ENCODE measurements at places on chromosomes 16 and 17.
A peak's percentile ranks its signal among the peaks of the same experiment; 100 is the strongest.

DNA sequence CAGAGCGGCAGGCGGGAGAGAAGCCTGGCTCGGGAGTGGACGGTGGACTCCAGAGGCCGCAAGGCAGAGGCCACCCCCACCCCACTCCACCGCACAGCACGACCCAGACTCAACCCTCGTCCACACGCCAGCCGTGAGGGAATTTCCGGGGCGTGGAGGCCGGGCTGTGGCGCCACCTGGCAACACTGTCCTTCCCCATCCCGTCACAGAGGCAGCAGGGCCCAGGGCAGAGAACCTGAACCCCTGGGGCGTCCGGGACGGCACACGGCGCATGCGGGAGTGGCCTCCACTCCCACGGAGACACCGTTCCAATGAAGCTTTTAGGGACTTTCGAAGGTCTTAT lies 23.5 kb downstream of the GNPTG start:
- no peak for DNase-seq

DNA sequence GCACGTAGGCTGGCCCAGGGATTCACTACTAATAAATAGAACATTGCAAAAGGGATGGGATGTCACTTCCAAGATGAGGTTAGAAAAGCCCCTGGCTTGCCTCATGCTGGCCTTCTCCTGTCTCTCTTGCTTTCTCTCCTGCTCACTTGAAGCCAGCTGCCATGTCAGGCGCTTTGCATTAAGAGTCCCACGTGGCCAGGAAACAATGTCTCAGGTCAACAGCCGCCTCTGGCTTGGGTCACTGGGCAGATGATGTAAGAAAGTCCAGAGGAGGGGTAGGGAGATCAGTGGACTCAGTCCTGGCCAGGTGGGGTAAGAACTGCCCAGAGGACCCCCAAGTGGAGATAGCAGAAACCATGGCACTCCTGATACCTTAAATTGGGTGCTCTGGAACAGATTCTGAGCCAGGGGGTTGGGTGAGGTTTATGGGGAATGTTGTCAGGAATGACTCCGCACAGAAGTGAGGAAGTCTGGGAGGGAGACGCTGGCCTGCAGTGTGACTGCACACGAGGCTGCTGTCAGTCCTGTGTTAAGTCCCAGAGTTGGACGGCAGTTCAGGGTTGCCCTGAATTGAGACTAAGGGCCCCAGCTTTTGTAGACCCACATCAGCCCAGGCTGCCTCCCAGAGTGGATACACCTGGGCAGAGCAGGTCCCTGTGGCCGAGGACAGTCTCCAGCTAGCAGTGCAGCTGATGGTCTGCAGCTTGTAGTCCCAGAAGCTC lies 17.7 kb downstream of the C16orf82 start:
- no peak for DNase-seq

DNA sequence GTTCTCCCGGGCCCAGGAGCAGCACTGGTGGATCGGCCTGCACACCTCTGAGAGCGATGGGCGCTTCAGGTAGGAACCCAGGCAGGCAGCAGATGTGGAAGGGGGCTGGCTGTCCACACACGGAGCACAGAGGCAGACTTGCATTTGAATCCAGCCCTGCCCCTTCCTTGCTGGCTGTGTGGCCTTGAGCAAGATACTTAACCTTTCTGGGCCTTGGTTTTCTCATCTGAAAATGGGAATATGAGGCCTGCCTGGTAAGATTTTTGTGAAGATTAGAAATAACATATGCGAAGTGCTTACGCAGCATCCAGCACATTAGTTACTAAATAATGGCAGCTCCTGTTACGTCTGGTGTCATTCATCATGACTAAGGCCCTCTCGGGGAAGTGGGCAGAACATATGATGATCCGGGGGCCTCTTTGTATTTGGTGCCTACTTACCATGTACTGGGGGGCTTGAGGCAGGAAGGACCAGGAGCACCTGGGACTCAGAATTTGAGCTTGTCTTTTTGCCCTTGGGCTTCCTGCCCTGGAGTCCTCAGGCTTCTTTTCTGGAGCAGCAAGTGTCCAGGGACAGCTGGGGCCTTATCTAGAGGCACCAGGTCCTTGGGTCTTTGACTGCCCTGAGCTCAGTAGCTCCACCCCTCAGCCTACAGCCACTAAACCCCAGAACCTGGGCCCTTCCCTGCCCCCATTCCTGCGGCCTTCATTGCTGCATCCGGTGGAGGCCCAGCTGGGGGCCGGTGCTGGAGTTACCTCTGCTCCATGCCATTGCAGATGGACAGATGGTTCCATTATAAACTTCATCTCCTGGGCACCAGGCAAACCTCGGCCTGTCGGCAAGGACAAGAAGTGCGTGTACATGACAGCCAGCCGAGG lies 53.8 kb downstream of the MRC2 start:
- no peak for DNase-seq

DNA sequence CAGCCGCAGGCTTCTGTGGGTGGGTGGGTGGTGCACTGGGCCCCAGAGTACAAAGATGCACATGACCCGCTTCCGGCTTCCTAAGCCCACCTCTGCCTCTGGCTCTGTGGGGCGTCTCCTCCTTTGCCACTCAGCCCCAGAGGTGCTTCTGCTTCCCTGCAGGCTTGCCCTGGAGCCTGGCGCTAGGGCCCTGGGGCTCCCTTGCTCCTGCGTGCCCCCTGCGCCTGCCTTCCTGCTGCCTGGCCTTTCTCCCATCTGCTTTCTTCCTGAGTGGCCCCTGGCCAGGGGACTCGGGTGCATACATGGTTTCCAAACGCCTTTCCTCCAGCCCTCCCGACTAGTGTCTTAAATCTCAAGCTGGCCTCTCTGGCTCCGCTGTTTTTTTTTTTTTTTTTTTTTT lies 3.4 kb downstream of the WWOX start:
- DNase-seq = peak; percentile 16

- DNase-seq = no peak
Observed at GRCh38 chr17:14104734-14105133, 35.4 kb downstream of the COX10 start.

- no peak for DNase-seq
Observed at GRCh38 chr17:44540246-44541084, 16.8 kb upstream of the FZD2 start.

DNA sequence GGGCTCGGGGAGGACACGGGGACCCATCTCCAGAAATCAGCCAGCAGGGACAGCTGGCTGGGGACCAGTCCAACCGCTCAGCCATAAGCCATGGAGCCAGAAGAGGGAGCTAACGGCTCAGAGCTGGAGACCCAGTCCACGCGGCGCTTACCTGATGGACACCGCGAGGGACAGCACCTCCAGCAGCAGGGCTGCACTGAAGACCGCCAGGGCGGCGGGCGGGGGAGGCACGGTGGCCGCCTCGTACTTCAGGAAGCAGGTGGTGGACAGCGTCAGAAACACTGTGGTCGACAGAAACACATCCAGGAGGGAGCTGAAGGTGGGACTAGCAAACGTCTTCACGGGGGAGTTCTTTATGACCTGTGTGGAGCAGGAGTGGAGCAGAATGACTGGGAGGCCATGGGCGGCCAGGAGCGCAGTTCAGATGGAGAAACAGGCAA lies 102.6 kb upstream of the CREBBP start:
- DNase-seq = peak; percentile 95

Data from posterior cingulate gyrus (tissue), 11 donors.